AG20443 (cell line): ENCODE measurements at places on chromosomes 2 and 18.

DNA sequence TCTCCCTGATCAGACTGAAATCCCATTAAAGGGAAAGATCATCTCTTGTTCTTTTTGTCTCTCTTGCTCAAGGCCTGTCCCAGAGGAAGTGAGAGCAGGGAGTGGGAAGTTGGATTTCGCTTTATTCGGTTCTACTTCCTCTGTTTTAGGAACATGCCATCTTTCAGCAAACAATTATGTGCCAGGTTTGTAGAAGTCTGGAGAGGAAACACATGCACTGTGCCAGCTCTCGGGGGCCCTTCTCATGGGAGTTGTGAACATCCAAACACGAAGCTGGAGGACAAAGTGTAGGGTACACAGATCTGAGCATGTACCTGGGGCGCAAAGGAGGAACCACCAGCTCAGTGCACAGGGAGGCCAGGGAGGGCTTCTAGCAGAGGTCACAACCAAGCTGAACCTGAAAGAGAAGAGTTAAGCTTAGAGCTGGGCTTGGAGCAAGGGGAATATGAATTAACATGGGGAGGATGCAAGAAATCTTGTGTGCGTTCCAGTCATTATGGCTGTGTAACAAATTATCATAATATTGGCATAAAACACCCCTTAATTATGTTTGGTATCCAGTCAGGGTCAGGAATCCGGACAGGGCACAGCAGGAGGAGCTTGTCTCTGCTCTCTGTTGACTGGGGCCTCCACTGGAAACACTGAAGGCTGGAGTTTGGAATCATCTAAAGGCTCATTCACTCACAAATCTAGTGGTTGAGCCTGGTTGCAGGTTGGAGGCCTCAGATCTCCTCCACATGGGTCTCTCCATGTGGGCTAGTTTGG lies 128.6 kb downstream of the ZFP36L2 start:
- no peak for DNase-seq

GRCh38 chr2:32495139-32495538 lies 132.7 kb upstream of the TTC27 start:
- no peak for DNase-seq

DNA sequence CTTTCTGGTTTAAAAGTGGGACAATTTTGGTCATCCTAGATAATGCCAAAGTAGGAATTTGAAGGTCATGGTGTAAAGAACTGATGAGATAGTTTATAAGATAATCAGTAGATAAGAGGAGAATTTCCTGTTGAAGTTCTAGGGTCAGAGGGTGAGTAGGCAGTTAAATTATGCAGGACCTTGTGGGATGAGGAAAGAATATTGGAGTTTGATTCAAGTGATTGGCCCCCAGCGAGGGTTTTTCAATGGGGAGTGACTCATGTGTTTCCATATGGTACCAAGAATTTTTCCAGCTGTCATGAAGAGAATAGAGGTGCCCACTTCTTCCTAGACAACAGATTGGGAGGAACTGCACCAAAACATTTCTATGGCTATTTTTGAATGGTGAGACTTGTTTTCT lies 940.2 kb upstream of the ZEB2 start:
- no peak for DNase-seq

- DNase-seq = peak; percentile 36
Observed at GRCh38 chr2:70790136-70790828, at the start of gene FIGLA. FIGLA (minus strand) TSS chr2:70790643; CDS start chr2:70790638, 5 bp downstream.

- no peak for DNase-seq
Observed at GRCh38 chr2:226435146-226435545, 364.5 kb downstream of the IRS1 start.

DNA sequence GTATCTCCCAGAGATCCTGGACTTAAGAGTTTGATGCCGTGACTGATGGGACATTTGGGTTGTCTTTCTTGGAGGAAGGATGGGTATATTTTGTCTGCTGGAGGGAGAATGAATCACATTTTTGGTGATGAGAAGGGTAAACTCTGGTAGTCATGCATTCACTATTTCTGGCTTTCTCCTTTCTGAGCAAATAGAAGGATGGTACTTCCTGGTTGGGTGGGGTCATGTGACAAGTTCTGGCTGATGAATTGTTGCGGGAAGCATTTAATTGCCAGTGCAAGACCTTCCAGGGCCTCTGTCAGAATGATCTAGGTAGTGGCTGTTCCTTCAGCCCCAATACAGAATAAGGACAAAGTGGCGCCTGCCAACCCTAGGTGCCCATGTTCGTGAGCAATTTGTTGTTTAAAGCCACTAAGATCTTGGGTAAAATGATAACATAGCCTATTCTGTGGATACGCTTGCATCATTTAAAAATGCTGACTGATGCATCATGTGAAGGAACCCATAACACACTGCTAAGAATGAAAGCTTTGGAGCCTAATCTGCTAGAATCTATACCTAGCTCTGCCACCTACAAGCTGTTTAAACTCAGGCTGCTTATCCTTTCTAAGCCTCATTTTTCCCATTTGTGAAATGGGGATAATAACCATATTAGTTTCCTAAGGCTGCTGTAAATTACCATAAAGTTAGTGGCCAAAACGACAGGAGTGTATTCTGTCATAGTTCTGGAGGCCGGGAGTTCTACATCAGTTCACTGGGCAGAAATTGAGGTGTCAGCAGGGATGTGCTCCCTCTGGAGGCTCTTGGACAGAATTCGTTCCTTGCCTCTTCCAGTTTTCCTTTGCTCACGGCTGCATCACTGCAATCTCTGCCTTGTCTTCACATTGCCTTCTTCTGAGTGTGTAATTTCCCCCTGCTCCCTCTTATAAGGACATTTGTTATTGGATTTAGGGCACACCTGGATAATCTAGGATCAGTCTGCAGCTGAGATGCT lies 281.3 kb downstream of the AGPS start:
- DNase-seq = no peak

GRCh38 chr2:40915651-40916050 lies 463.8 kb upstream of the SLC8A1 start:
- DNase-seq = no peak

GRCh38 chr2:165573534-165574461 lies 104.3 kb downstream of the CSRNP3 start:
- DNase-seq = no peak

- DNase-seq = no peak
Observed at GRCh38 chr18:78915446-78916008, 64.1 kb upstream of the SALL3 start.

- no peak for DNase-seq
Observed at GRCh38 chr2:111995148-111995547, 59.9 kb upstream of the TMEM87B start.

- peak; percentile 65 for DNase-seq
Observed at GRCh38 chr2:109264595-109265328, 135.8 kb downstream of the SH3RF3 start.

- no peak for DNase-seq
Observed at GRCh38 chr2:19797871-19798270, 103.9 kb downstream of the TTC32 start.

- DNase-seq = no peak
Observed at GRCh38 chr2:127535422-127535901, at the start of gene MYO7B. MYO7B (plus strand) TSS chr2:127535683; CDS start chr2:127559723, 24,040 bp downstream.
